ENCODE measurements at places on chromosomes 7 and 10. TPM values are rescaled to one million over a fixed set of nuclear protein-coding genes. Genes with fewer than 3 reads are reported as not detected.

GRCh38 chr10:90801608-90802007, 56.2 kb downstream of the HTR7 start:
- no peak for DNase-seq

DNA sequence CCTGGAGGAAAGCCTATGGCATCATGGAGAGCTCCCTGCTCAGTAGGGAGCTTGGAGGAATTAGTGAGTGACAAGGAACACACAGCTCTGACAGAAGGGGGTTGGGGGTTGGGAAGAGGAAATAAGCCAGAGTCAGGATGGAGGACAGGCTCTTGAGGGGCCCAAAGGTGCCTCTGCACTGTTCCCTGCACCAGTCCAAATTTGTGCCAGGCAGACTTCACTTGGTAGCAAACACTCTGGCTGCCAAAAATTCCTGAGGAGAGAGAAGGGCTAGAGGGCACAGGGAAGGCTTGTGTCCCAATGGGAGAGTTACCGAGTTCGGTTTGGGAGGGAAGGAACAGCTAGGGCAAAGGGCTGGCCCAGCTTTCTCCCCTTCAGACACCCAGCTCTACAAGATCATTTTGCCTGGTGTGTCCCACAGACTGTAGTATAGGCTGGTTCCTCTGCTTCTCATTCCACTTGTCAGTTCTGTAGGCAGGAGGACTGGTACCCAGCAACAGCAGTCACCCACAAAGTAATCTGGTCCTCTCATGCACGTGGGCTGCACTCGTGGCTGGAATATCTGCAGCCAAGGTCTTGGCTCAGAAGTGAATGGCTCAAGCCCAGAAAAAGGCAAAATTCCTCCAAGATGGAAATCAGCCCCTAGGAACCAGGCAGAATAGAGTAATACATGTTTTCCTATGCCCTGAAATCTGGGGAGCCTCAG, 8.0 kb upstream of the KCNIP2 start:
- DNase-seq = no peak

DNA sequence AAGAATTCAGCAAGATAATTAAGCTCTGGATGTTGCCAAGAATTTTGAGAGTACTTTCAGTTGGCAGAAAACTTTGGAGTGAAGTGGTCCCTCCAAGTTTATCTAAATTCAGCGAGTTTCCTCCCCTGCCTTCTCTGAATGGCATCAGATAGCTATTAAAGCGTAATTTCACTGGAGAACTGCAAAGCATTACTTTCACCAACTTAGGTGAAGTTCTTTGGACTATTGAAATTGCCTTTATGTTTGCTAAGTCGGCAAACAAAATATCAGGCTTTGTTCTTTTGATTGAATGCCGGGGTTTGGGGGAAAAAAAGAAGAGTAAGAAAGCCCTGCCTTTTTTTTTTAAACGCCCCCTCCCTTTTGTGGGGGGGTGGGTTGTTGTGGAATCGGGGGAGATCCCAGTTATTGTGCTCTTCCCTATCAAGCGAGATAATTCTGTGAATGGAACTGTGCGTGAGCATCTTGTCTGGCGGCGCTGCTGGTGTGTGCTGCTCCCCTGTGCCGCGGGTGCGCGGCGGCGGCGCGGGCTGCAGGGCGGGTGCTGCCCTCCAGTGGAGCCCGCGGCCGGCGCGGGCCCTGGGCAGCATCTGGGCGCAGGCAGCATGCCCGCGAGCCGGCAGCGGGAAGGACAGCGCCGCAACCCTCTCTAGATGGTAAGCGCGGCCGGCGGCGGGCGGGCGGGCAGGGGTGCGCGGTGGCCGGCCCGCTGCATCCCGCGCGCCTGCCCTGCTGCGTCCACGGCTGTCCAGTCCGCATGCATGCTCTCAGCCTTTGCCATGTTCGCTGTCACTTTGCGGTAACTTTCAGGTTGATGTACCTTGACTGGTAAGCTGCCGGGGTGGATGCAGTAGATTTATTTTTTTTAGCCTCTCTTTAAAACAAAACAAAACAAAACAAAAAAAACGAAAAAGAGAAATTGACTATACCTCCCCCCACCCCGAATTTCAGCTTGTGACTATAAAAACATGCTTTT, 176.5 kb downstream of the TCF7L2 start:
- DNase-seq = peak; percentile 38

DNA sequence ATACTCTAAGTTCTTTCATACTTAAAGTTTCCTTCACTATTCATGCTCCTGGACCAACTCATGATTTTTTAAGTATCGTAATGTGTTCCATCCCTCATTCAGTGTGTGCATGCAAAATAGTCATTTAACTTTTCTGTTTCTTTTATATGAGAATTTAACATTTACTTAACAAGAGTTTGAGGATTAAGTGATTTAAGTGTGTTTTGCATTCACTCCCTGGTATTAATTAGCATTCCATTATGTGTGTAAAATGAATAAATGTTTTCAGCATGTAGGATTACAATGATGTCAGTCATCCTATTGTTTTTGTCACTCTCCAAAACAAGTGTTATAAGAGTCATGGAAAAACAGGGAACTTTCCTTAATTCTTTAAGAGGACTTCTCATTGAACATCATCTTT, 457.7 kb downstream of the IPMK start:
- DNase-seq = no peak

GRCh38 chr7:156604836-156605695, 35.5 kb upstream of the RNF32 start:
- DNase-seq = no peak

GRCh38 chr7:112263519-112263918, 57.0 kb downstream of the ZNF277 start:
- no peak for DNase-seq

DNA sequence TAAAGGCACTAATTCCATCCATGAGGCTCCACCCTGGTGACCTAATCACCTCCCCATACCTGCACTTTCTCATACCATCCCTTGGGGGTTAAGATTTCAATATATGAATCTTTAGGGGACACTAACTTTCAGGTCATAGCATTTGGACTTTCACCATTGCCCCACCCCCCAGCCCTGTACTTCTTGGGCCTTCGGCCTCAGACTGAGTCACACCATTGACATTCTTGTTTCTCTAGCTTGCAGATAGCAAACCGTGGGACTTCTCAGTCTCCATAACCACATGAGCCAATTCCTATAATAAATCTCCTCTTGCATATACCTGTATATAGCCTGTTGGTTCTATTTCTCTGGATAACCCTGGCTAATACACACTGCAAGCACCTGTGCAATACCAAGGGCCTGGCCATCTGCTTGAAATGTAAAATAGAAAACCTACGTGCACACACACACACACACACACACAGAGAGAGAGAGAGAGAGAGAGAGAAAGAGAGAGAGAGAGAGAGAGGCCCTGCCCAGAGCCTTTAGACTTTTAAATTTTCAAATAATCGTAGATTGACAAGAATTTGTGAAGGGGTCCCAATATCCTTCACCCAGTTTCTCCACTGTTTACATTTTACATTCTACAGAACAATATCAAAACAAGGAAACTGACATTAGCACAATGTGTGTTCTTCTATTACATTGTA, 25.3 kb downstream of the ANXA8 start:
- no peak for DNase-seq

DNA sequence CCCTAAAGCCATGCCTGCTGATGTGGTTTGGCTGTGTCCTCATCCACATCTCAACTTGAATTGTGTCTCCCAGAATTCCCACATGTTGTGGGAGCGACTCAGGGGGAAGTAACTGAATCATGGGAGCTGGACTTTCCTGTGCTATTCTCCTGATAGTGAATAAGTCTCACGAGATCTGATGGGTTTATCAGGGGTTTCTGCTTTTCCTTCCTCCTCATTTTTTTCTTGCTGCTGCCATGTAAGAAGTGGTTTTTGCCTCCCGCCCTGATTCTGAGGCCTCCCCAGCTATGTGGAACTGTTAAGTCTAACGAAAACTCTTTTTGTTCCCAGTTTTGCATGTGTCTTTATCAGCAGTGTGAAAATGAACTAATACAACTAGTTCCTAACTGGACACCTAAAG, 11.8 kb downstream of the MACROH2A2 start:
- DNase-seq = no peak

DNA sequence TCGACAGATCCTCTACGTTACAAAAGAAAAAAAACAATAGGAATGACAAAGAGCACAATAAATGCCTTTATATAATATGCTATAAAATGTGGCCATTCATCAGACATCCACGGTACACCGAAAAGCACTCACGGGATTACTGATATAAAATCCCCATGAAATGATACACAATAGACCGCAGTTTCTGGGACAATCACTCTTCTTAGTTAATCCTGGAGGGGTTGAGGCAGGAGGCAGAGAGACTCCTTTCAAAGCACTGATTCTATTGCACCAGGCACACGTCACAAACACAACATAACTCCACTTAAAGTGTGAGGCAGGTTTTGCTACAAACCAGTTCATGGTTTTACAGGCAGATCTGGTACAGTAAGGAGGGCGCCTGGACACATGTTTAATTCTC, 113.8 kb downstream of the FGFR2 start:
- no peak for DNase-seq

DNA sequence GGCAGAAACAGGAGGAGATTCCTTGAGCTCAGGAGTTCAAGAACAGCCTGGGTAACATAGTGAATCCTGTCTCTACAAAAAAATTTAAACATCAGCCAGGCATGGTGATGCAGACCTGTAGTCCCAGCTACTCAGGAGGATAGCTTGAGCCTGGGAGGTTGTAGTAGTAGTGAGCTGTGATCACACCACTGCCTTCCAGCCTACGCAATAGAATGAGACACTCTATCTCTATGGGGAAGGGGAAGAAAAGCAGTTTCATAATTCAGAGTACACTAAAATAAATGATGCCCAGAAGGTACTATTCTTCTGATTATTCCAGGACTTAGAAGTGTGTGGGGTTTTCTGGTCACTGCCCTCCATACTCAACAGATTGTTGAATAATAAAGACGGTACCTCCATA, 177.3 kb downstream of the KMT2E start:
- DNase-seq = no peak

GRCh38 chr7:141568227-141568626, 17.0 kb downstream of the AGK start:
- no peak for DNase-seq

DNA sequence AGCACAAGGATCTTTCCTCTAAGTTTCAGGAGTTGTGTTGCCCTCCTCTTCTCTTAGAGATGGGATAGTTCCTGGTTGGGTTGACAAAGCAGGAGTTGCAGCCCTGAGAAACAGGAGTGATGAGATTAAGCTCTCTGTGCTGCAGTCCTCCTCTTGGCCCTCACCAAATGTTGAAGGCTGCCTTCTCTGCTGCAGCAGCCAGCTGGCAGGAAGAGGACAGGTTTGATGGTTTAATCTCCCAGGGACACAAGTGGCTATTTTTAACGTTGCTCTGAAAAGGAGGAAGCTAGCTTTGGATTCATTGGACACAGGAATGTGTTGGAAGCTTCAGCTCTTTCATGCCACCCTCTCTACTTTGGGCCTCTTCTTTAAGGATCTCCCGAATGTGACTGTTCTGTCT, 9.4 kb downstream of the STRIP2 start:
- DNase-seq = no peak

- no peak for DNase-seq
Measured at GRCh38 chr10:62924344-62924748, 108.2 kb upstream of the EGR2 start.

- no peak for DNase-seq
Measured at GRCh38 chr10:1645896-1646295, 91.4 kb downstream of the ADARB2 start.

DNA sequence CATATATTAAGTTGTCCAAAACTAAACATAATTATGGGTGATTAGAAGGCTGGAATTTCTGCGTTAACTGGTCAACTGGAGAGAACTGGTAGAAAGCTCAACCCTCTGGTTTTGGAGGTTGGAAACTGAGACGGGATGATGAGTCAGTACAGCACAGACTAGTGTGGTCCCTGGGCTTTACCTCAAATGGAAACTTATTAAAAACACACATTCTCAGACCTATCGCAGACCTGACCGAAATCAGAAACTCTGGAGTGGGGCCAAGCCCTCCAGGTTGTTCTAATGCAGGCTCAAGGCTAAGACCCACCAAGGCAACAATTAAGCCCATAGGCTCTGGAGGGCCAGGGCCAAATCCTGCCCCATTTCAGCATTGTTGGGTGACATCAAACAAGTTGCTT, 136.9 kb downstream of the KCNMA1 start:
- no peak for DNase-seq

DNA sequence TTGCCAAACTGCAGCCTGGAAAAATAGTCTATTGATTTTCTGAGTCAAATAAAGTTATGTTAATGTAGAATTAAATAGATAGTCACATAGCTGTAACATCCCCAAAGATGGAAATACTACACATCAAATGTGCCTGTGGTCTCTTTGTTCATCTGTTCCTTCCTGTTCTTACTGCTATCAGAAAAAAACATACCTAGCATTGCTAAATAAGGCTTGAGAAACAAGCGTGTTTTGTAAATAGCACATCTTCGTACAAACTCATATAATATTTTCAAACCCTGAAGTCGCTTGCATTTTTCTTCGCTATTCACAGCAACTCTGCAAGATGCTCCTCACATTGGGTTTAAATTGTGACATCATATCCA, 116.1 kb downstream of the KLF6 start:
- DNase-seq = no peak

DNA sequence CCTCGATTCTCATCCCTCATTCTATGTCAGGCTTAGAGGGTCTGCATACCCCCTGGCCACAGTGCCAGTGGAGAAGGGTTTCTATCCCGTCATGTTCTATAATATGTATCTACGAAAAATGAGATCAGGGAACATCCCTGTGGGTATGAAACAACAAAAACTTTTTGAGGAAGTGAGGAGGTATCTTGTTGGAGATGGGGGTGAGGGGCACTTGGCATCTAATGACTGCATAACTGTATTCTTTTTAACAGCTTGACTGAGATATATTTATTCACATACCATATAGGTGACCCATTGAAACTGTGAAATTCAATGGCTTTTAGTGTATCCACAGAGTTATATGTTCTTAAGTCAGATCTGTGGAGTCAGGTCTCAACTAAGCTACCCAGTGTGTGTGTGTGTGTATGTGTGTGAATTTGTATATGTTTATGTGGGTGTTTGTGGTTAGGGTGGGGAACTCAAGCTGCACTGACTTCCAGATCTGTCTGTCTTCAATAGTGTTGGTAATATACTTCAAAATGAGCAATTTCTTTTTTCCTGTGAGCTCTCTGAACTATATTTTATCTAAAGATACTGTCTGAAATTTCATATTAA, 528.9 kb downstream of the CNTNAP2 start:
- no peak for DNase-seq

DNA sequence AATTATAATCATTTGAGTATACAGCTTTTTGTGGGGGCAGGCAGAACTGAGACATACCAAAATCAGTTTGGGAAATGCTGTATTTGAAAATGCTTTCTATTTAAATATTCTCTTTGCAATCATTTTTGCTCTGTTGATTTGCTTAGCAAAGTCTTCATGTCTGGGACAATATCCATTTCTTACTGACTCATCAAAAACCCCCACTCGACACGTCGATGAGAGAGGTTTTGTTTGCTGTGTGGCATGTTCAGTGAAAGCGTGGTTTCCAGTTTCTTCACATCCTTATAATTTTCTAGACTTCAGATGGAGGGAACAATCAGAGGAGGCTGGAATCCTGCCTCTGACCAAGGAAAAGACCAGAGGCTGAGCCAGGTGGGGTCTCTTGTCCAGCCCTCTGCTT, 28.9 kb downstream of the HTRA1 start:
- DNase-seq = no peak

The ATXN7L1 gene
- 11.9 TPM for polyA plus RNA-seq

The UCN3 gene
- polyA plus RNA-seq = not detected

The TFPI2 gene
- polyA plus RNA-seq = not detected

The POU6F2 gene
- not detected for polyA plus RNA-seq

The TMEM120A gene
- 53.8 TPM for polyA plus RNA-seq

The SLC13A1 gene
- not detected for polyA plus RNA-seq

The TAS2R4 gene
- not detected for polyA plus RNA-seq

The ELMO1 gene
- polyA plus RNA-seq = 53.1 TPM

The NCF1 gene
- polyA plus RNA-seq = 3.5 TPM

The OR6B1 gene
- not detected for polyA plus RNA-seq

Measured in immature natural killer cell (primary cell).